ENCODE measurements at places on chromosomes 1 and 21.

DNA sequence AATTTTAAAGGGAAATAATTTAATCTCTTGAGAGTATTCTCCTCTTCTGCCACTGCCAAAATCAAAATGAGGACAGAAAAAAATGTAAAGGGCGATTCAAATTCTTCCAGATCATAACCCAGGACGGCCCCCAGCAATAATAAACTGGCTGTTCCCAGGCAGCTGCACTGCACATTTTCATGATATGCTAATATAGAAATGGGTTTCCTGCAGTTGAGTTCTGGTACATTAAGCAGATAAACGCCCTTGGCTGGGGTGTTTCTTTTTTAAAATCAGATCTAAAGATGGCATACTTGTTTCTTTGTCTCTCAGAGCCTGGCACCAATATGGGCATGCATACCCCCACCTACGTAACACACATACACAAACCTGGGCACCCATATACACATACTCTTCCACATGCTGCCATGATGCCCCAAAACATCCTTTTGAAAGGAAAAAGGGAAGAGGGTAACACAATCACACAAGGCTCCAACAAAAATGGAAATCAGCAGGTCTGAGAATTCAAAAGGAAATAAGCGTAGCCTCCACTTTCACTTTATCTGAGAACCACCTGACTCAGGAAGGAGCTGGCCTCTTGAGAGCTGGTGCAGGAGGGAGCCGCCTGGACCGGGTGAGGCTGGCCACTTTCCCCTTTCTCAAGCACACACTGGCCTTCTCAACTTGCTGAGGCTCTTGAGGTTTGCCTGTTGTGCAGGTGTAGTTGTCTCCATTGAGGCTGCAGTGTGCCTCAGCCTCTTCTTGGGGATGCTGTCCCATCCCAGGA lies 653.4 kb downstream of the KIF26B start:
- peak; percentile 39 for DNase-seq

- no peak for DNase-seq
These were observed 22.4 kb upstream of the RCOR3 start for GRCh38 chr1:211236633-211237320.

- no peak for DNase-seq
These were observed 2.2 kb downstream of the GADD45A start for GRCh38 chr1:67687198-67687545.

DNA sequence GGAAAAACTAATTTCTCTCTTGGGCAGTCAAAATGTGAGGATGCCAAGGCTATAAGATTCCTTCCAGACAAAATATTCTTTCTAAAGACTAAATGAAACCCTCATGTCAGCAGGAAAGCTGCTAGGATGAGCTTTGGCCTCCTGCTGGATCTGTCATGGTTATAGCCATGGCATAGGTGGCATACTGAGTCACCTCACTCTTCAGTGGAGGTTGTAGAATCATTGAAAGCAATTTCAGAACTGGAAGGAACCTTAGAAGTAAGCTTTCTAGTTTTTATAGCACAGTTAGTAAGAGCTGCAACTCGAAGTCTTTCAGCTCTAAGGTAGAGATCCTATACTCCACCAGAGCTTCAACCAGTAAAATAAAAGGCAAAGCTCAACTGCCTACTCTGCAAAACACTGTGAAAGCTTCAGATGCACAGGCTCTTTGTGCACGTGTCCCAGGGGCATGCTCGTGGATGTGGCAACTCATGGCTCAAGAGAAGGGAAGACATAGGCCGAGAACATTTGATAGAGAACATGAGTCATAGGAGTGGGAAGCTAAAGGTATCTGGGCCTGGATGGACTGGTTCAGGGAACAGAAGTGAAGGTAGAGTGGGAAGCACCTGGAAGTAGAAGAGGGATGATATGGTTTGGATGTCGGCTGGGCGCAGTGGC lies 5.8 kb downstream of the AVPR1B start:
- no peak for DNase-seq

DNA sequence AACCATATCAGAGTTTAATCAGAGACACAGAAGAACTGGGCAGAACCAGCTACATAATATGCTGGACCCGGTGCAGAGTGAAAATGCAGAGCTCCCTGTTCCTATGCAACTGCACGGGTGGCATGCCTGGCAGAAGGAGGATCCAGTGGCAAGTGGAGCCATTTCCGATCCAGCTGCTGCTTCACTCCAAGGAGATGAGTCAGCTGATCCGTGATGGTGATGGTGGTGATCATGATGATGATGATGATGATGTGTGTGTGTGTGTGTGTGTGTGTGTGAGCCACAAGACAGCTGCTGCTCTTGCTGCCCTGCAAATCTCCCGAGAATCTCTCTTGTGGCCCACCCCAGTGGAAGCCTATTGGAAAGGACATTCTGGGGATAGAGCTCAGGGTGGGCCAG lies 133.0 kb downstream of the URB2 start:
- DNase-seq = no peak

DNA sequence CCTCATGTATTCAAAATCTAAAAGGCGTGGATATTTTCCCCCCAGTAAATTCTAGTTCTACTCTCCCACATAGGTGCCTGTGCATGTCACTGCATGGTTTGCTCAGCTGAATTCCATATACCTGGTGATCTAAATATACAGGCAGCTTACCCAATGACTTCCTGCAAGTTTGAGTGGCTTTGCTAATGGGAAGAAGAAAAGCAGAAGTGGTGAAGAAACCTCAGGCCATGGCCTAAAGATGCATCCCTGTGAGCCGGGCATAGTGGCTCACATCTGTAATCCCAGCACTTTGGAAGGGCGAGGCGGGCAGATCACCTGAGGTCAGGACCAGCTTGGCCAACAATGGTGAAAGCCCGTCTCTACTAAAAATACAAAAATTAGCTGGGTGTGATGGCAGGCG lies 11.5 kb downstream of the SLC44A3 start:
- DNase-seq = no peak

DNA sequence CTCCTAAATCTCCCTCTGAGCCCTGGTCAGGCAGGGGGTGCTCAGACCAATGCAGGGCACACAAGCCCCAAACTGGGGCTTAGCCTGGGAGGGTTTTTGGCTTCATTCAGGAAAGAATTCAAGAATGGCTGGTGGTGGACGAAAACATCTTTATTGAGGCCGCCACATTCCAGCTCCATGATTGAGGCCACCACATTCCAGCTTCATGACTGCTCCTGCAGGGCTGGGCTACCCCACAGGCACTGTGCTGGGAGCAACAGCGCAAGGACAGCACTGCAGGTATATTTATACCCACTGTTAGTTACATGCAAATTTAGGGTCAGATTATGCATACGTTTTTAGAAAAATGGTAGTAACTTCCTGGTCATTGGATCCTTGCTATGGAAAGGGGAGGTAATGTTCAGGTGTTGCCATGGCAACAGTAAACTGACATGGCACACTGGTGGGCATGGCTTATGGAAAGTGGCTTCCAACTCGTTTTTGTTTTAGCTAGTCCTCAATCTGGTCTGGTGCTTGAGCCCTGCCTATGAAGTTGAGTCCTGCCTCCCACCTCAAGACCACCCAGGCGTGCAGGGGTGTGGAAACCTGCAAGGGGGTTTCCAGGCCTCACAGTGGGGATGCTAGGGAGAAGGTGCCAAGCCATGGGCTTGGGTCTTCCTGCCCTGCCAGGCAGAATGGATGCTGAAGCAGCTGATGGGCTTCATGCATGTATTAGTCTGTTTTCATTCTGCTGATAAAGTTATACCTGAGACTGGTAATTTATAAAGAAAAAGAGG lies 348.7 kb upstream of the AJAP1 start:
- no peak for DNase-seq

- no peak for DNase-seq
These were observed 16.9 kb upstream of the QSOX1 start for GRCh38 chr1:180137776-180138175.

GRCh38 chr1:115337633-115338456 lies at the start of gene NGF:
Gene NGF, minus strand, starts transcription at chr1:115338249. Its CDS starts 51,454 bp downstream, at chr1:115286795.
- no peak for DNase-seq

GRCh38 chr21:43273016-43273707 lies 104.4 kb downstream of the CRYAA start:
- no peak for DNase-seq

- DNase-seq = no peak
These were observed 29.9 kb downstream of the TP53BP2 start for GRCh38 chr1:223815865-223816264.

DNA sequence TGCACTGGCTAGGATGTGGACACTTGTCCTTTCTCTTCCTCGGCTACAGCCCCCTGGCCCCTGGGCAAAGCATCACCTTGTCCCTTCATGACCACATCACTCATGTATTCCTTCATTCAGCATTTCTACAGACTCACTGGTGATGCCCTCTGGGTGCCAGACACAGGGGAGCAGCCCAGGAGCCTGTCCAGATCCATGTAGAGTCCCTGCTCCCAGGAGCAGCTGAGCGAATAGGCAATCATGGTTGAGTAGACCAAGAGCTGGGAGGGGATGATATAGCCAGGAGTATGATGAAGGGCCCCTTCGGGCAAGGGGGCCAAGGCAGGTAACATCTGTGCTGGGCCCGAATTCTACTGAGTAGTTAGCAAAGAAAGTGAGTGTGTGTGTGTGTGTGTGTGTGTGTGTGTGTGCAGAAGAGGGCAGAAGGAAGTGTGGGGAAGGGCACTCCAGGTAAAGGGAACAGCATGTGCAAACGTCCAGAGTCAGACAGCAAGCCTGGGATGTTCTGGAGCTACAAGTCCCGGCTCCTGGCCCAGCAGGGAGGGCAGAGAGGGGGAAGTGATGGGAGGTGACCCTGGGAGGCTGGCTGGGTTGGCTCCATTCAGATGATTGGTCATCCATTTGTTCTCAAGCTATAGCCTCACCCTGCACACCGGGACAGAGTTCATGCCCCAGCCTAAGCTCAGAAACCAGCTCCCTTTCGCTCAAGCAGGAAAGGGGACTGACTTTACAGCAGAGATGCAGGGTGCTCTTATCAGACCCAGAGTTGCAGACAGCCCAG lies 21.0 kb upstream of the PIK3CD start:
- no peak for DNase-seq

DNA sequence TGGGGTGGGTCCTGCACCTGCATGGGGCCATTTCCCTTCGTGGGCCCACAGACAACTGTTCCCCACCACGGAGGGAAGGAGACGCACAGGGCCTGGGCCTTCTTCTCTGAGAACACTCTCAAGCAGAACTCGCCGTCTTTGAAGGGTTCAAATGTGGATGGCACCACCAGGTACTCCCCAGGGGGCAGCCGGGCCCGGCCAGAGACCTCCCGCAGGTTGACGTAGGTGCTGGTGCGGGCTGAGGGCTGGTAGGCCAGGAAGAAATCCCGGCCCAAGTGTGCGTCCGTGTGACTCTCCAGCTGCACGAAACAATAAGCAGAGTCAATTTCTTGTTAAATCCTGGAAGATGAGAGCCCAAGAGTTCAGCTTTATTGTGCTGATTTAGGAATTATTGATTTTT lies 56.4 kb downstream of the CAPN8 start:
- no peak for DNase-seq

DNA sequence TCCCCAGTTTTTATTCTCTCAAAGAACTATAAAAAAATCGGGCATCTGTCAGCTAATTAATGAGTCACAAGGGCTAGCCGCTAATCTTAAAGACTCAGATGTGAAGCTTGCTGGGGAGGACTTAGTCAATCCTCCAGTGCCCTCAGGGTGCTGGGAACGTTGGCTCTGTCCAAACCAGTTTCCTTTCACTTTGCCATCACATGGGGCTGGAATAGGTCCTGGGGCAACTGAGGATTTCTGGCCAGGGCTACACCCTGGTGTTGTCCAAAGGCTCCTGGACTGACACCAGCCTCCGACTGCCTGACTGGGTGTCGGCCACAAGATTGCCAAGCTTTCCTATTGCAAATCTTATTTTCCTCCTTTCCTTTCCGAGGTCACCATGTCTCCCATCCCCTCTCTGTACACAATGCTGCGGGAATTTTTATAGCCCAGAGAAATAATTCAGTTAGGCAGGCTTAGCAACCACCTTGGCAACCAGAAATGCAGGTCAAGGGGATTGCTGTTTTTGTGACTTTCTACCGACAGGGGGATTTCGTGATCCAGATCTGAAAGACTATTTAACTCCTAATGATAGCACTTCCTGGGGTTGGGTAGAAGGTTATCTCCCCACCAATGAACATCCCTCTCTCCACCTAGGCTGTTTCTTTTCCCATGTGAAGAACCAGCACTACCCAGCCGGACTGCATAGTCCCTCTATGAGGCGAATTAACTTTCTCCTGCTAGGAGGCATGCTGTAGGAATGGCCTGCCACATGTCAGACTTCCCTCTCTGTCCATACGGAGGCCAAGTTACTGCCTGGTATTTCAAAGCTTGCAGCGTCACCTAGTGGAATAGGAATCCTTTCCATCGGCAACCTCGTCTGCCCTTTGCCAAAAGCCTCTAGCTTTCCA lies 29.9 kb upstream of the CTBS start:
- DNase-seq = no peak

- DNase-seq = no peak
These were observed 157.3 kb downstream of the CLIC6 start for GRCh38 chr21:34825948-34826548.

- DNase-seq = no peak
These were observed 344.2 kb downstream of the VAV3 start for GRCh38 chr1:107620753-107621152.

GRCh38 chr1:201222125-201222524 lies 31.5 kb downstream of the IGFN1 start:
- no peak for DNase-seq

DNA sequence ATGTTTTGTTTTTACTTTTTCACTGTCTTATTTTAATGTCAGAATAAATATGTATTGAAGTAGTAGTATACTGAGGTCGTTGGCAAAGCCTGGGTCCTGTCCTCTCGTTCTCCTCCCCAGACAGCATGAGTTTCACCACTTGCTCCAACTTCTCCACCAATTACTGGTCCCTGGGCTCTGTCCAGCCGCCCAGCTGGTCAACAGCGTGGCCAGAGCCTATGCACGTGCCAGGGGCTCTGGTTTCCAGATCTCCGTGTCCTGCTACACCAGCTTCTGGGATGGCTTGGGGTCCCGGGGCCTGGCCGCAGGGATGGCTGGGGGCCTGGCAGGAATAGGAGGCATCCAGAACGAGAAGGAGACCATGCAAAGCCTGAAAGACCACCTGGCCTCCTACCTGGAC lies 19.3 kb downstream of the PTPN14 start:
- DNase-seq = no peak

- DNase-seq = no peak
These were observed 102.0 kb upstream of the ARHGEF16 start for GRCh38 chr1:3352299-3352951.

DNA sequence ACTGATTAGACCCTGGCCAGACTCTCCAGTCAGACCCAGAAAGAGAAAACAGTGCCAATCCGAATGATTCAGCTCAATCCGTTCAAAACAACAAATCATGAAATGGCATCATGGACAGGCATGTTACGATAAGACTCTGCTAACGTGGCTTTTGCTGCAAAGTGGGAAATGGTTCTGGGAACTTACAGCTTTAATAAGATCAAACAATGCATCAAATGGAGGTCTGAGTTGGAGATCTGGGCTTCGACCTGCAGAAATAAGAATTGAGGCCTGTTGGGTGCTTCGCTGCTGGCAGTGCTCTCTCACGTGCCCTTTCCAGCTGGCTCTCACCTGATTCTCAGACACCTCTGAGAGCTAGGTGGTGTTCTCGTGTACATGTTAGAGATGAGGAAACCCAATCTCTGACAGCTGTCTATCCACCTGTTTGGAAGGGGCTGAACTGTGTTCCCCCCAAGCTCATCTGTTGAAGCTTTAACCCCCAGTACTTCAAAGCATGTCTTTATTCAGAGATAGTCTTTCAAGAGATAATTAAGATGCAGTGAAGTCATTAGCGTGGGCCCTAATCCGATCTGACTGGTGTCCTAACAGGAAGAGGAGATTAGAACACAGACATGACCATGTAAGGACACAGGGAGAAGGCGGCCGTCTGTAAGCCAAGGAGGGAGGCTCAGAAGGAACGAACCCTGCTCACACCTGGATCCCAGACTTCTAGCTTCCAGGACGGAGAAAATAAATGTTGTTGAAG lies 45.5 kb upstream of the ETS2 start:
- no peak for DNase-seq
